ENCODE measurements at places on chromosomes 4 and X. TPM values are rescaled to one million over a fixed set of nuclear protein-coding genes. Genes with fewer than 3 reads are reported as not detected.

GRCh38 chr4:129334136-129334535, 238.2 kb downstream of the C4orf33 start:
- DNase-seq = no peak

GRCh38 chrX:69125094-69125493, 40.2 kb downstream of the PJA1 start:
- no peak for DNase-seq

- no peak for DNase-seq
Measured at GRCh38 chrX:55546956-55547355, 57.3 kb upstream of the USP51 start.

The ART3 gene
- 0.36 TPM for total RNA-seq
